ENCODE measurements at places on chromosomes 7 and 10.

DNA sequence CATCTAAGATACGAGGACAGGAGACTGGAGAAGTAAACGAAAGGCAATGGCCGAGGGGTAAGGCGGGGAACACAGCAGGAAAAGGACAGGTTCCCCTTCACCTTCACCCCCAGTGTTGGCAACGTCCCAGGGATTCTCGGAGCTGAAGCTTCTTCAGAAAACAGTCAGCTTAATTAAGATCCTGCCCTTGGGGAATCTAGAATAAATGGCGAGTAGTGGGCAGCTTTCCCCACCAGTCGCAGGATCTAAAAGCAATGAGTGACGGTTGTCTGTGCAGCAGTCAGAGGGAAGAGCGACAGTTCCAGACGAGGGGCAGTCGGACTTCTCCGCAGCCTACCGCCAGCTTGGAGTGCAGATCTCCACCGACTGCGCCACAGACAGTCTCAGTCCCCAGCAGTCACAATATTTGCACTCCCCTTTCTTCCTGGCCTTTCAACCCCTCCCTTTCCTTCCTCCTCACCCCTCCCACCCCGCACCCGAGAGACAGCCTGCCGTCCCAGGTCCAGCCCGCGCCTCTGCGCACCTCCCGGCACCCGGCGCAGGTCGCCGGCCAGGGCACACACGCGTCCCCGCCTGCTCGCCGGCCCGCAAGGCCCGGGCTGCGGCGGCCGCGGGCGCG is 10.9 kb upstream of the SP8 start:
- no peak for DNase-seq

DNA sequence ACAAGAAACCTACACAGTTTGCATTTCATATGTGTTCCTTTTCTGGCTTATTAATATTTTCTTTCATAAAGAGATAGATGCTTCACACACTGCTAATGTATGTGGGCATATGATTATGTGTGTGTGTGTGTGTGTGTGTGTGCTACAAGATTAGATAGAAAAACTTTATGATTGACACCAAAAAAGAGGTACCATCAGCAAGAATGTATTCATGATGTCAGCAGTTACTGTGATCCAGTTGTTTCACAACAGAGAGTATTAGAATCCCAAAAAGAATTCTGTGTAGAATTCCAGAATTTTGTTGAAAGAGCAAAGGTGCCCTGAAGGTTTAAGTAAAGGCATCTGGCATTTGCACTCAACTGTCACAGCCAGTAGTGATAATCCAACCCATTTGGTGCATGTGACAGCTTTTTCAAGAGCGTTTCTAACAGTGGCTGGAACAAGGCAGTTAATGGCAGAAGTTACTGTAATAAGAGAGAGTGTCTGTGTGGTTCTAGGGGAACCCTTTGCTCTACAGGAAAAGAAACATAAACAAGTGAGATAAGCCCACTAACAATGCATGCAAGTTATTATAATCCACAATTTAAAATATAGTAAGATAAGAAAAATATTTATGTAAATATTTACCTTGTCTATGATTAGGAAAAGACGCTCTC is 16.6 kb downstream of the RELN start:
- DNase-seq = no peak

DNA sequence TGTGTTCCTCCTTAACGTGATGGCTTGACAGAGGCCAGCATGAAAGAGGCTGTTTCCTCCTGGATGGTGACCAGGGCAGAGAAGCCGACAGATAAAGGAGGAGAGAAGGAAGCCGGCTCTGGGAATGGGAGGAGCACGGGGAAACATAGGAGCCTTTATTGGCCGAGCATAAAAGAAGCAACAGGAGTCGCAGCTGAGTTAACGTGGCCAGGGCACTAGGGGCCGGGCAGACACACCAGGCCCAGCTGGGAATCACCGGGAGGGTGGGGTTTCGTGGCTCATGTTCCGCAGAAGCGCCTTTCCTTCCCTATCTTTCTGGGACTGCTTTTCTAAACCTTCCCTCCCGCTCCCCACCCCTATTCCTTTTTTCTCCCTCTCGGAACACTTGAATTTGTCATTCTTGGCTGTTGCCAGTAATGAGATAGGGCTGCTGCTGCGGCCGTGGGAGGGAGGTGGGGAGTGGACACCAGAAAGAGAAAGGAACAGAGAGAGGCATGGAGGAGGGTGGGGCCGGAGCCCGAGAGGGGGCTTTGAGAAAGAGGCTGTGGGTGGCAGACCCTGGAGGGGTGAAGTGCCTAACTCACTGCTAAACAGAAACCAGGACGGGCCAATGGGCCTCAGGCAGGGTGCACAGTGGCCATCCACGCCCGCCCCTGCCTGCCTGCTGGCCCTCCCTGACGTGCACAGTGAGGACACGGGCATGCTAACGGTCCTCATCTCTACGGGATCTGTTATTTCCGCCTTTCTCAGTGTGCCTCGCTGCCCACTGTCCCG is 65.2 kb downstream of the COL13A1 start:
- DNase-seq = no peak

DNA sequence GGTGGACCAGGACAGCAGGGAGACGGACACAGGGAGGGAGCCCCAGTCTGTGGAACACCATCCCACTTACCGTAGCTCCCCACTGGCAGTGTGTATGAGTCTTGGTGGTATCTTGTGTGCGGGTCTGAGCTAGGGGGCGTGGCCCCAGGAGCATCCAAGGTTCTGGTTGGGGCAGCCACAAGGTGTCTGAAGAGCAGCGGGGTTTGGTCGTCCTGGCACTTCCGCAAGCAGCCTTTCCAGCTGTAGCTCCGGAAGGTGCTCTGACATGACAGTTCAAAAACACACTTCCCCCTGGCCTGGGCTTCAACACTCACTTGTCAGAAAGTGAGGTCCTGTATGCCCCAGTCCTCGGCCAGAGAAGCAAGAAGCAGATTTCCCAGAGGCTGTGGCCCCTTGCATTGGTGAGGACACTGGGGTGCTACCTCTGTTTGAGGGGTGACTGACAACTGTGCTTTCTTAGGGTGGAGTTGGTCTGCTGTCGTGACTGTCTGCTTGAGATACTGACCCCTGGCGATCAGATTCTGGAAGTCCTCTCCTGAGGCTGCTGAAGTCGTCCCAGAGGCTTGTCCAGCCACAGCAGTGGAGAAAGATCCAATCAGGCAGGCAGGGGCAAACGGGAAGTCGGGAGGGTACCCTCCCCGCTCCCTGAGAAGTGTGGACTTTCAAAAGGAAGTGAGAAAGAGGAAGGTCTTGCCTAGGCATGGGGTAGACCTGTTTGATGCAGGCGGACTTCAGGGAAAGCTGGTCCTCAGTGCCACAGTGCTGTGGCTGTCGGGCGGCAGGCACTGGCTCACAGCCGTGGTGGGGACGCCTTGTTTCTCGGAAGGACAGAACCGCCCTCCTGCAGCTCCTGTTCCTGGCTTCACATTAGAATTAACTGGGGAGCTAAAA is 51.4 kb upstream of the PFKFB3 start:
- peak; percentile 62 for DNase-seq

DNA sequence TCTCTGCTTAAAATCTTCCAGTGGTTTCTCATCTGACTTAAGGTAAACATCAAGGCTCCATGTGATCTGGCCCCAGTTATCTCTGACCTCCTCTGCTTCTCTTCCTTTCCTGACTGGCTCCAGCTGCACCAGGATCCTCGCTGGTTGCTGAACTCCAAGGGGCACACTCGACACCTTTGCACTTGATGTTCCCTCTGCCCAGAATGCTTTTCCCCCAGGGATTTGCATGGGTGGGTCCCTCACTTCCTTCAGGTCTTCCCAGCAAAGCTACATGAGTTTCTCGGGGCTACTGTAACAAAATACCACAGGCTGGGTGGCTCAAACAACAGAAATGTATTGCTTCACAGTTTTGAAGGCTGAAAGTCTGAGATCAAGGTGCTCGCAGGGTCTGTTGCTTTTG is 166.0 kb upstream of the CDCA7L start:
- no peak for DNase-seq

- DNase-seq = no peak
Measured at GRCh38 chr7:124550036-124550435, 215.6 kb downstream of the GPR37 start.

DNA sequence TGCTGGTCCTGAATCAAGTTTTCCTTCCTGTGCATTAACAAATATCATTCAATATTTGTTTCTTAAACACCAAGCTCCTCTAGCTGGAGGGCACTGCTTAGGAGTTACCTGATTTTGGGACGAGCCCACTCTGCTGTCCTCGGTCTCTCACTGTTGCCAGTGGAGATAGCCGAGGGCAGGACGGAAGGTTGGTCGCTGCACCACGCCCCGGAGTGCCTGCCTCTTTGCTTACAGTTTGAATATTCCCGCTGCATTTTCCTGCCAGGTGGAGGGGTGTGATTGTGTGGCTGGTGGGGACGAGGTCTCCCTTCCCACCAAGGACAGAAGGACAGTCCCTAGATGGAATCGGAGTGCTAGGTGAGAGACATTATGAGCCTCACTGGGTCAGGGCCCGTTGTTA is 201.5 kb downstream of the DNAJB6 start:
- DNase-seq = no peak

DNA sequence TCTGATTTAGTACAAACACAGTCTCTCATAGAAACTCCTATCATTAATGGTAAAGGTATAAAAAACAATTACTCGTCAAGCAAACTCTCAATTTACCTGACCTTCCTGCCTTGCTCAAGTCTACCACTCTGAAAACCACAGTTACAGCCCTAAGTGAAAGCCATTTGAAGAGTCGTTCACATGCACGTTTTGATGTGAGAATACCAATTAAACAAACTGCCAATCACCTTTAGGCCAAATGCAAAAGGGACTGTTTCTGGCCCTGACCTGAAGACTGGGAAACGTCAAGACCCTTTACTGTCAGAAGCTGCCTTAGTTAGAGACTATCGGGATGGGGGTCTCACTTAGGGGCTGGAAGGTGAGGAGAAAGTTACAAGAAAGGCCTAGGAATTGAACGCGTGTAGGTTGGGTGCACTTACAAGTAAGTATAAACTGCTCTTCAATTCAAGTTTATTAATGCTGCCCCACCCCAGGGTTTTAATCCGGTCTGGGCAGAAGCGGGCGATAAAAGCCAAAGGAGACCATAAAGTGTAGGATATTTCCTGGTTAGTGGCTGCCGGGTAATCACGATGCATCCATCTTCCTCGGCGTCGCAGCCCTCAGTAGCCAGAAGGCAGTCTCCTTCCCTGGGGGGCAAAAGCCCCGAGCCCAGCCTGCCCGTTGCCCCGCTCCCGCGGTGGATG is 935 bp downstream of the TM9SF3 start:
- peak; percentile 48 for DNase-seq

GRCh38 chr10:79003183-79004100 is 65.3 kb upstream of the ZMIZ1 start:
- no peak for DNase-seq

GRCh38 chr10:128047991-128048818 is 78.0 kb downstream of the MKI67 start:
- peak; percentile 71 for DNase-seq

All from CD4-positive, alpha-beta T cell treated with Interleukin-4 for 4 hours (primary cell).